ENCODE measurements at places on chromosomes 4 and X.

GRCh38 chrX:13309631-13310030 is 10.2 kb downstream of the ATXN3L start:
- DNase-seq, result no peak

- no peak for DNase-seq
These were observed 162.7 kb upstream of the GALNTL6 start for GRCh38 chr4:171650543-171650942.

- DNase-seq, result no peak
These were observed 72.4 kb downstream of the ANKRD50 start for GRCh38 chr4:124640022-124640730.

GRCh38 chrX:134512566-134512965 is 52.6 kb downstream of the HPRT1 start:
- DNase-seq, result no peak

DNA sequence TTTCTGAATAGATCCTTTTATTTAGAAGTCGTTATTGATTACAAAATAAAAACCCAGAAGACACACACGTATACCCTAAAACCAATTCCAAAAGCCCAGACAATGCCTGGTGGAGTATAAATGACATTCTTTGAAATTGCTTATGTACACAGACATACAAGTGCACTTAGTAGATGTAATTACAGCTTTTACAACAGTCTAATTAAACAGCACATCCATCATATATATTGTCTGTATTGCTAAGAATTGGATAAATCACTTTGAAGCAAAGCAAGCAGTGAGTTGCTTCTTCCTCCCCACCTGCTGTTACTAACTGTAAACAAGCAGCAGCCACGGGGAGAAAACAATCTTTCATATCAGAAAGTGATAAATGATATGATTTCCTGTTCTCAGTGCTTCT is 645.7 kb downstream of the TLL1 start:
- no peak for DNase-seq

DNA sequence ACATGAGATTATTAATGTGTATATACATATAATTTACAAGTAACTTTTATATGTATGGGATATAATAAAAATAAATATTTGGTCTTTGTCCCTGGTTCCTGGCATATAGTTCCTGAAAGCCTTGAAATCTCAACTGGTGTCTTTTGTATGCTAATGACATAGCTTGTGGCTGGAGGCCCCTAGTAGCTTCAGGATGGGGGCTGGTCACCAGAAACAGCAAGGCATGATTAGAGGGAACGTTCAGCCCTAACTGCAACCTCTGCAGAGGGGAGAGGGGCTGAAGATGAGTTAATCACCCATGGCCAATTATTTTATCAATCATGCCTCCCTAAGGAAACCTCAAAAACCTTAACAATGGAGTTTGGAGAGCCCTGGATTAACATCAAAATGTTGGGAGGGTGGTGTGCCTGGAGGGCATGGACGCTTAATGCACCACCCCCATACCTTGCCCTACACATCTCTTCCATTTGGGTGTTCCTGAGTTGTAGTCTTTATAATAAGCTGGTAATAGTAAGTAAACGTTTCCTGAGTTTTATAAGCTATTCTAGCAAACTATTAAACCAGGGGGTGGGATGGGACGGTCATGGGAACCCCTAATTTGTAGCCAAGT is 21.3 kb downstream of the PIN4 start:
- no peak for DNase-seq

- no peak for DNase-seq
These were observed 87.5 kb downstream of the SPANXN3 start for GRCh38 chrX:143429811-143430210.

- no peak for DNase-seq
These were observed 567.4 kb downstream of the INPP4B start for GRCh38 chr4:142278663-142279062.

- no peak for DNase-seq
These were observed 2463.1 kb downstream of the ARAP2 start for GRCh38 chr4:33780952-33781791.

GRCh38 chr4:99645036-99645435 is 12.6 kb downstream of the C4orf54 start:
- DNase-seq, result no peak

GRCh38 chrX:135089126-135089525 is 31.2 kb downstream of the ETDB start:
- DNase-seq, result no peak

DNA sequence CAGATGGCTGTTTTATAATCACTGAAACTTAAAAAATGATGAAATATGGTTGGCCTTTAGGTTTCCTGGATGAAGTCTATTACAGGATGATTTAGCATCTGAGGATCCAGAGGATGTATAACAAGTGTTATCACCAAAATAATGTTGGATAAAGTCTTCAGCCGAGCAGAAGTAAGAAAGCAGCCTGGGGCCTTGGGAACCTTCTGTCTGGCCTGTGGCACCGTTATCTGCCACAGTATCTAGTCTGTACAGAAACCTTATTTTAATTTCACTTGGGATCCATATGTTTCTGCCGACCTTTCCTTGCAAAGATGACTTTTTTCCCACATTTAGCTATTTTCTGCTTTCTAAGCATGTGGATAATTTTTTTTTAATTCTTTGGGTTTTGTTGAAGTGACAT is 20.5 kb upstream of the ANTXR2 start:
- DNase-seq, result no peak

DNA sequence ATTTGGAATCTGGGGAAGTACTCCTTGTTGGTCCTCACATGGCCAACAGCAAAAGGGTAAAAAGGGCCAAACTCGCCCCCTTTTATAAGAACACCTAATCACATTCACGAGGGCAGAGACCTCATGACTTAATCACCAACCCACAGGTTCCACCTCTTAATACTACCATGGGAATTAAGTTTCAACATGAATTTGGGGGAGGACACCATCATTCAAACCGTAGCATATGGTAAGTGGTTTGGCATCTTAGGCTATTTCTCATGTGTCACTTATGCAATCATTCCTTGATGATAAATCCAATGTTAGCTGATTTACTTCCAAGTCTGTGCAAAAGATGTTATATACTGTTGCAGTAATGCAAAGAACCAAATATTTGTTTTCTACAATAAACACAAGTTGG is 302.9 kb upstream of the FAM241A start:
- DNase-seq, result no peak

DNA sequence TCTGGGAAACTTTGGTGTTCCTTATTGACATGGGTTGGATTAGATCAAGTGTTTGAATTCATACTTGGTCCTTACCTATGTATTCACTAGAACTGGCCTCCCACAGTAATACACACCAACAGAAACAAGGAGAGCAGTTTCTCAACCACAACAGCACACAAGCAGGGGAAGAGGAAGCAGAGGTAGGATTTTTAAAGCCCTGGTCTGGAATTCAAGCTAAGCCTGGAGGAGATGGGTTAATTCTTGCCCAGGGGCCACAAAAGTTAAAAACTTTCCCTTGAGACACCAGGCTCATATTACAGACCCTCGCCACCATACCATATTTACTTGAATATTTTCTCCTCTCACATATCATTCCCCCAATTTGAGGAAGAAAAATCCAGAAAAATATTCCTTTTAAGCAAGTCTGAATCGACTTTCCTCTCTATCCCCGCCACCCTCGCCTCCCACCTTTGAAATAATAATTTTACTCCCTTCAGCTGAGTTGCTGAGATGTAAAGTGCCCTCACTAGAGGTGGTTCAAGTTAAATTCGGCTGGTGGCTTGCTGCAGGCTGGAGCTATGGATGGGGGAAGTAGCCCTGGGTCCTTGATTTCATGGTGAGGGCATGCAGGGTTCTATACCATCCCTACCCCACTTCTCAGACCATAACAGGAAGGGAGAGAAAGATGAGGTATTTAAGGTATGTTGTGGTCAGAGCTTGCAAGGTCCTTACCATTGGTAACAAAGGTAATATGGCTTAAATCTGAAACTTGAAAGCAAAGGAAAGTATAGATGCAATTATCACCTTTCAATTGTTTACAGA is 440.2 kb downstream of the INPP4B start:
- no peak for DNase-seq

- no peak for DNase-seq
These were observed 54.1 kb downstream of the ARHGAP10 start for GRCh38 chr4:147786031-147786430.

DNA sequence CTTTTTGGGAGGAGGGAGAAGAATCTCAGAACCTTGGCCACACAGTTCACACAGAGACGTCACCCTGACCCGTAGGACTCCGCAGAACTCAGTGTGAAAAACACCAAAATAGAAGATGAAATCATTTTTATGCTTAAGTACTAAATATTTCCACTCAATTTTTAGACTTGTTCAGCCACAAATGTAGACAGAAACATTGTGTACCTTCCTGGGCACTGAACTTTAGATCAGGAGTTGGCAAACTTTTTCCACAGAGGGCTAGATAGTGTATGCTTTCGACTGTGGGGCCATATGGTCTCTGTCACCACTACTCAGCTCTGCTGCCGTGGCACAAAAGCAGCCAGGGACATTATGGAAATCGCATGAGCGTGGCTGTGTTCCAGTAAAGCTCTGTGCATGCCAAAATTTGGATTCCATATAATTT is 61.8 kb upstream of the STOX2 start:
- no peak for DNase-seq

DNA sequence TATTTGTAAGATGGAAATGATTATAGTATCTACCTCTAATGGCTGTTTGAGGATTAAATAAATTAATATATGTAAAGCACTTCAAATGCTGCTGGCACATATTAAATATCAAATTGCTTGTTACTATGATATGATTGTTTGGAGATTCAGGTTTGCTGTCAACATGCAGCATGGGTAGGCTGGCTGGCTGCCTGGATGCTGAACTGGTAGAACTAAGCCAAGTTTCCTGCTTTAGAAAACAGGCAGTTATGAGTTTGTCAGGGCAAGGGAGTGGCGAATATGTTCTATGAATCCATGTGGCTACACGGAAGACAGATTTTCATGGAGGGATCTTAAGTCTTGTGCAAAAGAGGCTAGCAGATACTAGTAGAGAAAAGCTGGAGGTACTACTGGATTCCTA is 239.6 kb downstream of the GBA3 start:
- DNase-seq, result no peak

- no peak for DNase-seq
These were observed 324.4 kb downstream of the FAT4 start for GRCh38 chr4:125639182-125639621.

- no peak for DNase-seq
These were observed 2361.9 kb downstream of the ARAP2 start for GRCh38 chr4:33882246-33882990.

GRCh38 chrX:138745196-138745595 is 33.7 kb upstream of the FGF13 start:
- DNase-seq, result no peak

All from stimulated activated CD4-positive, alpha-beta T cell treated with anti-CD3 and anti-CD28 coated beads, TNF-alpha, amount 100 ng/mL, for 1 hour (primary cell).